ENCODE measurements at places on chromosomes 3 and 15.

- DNase-seq: no peak
Observed at GRCh38 chr3:16550305-16550675, 36.8 kb upstream of the RFTN1 start.

- DNase-seq: no peak
Observed at GRCh38 chr3:135905058-135905724, 60.3 kb upstream of the PPP2R3A start.

GRCh38 chr15:56608140-56608778 lies 125.0 kb downstream of the ZNF280D start:
- DNase-seq: no peak

- DNase-seq: no peak
Observed at GRCh38 chr3:41208507-41209220, 9.4 kb downstream of the CTNNB1 start.

GRCh38 chr3:55546866-55547669 lies 60.0 kb upstream of the WNT5A start:
- no peak for DNase-seq

DNA sequence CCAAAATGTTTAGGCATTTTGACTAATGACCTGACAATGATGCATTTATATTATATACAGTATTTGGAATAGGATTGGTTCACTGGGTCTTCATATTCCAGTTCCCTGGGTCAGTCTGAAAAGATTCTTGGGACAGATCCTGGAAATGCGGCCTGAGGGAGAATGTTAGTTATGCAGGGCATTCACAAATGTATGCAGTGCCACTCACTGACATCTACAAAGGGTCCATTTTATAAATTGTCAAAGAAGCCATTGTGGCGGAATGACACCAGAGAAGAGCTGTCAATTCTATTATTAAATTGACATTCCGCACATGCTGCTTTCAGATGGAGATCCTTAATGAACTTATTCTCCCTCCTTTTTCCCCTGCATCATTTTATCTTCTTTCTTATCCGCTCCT lies 176.6 kb downstream of the VGLL3 start:
- DNase-seq: no peak

GRCh38 chr15:48680841-48681240 lies 35.3 kb upstream of the FBN1 start:
- DNase-seq: no peak

- no peak for DNase-seq
Observed at GRCh38 chr3:146542179-146542578, 2.2 kb downstream of the PLSCR1 start.

- DNase-seq: no peak
Observed at GRCh38 chr15:94857466-94857865, 626.1 kb downstream of the MCTP2 start.

GRCh38 chr3:20104167-20104661 lies 64.0 kb downstream of the KAT2B start:
- DNase-seq: no peak

All from activated T-cell treated with anti-CD3 and anti-CD28 coated beads for 1 hour (primary cell).